ENCODE measurements at places on chromosomes 13 and 19.
A peak's percentile ranks its signal among the peaks of the same experiment; 100 is the strongest.

DNA sequence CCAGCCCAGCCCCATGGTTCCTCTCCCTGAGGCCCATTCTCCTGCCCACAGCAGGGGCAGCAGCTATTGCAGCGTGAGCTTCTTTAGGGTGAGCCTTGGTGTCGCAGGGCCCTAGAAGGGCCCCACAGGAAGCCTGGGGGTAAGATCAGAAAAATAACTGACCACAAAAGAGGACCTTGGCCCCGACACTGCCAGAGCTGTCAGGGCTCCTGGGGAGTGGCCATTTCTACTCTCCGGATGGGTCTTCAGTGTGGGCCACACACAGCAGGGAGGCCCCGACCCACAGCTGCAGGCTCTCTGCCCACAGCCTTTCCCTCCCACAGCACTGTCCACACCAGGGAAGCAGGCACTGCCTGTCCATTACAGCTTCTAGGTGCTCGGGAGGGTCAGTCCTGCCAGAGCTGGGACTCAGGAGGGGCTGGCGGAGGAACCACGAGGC is 3.5 kb upstream of the SIGLEC8 start:
- DNase-seq = no peak

DNA sequence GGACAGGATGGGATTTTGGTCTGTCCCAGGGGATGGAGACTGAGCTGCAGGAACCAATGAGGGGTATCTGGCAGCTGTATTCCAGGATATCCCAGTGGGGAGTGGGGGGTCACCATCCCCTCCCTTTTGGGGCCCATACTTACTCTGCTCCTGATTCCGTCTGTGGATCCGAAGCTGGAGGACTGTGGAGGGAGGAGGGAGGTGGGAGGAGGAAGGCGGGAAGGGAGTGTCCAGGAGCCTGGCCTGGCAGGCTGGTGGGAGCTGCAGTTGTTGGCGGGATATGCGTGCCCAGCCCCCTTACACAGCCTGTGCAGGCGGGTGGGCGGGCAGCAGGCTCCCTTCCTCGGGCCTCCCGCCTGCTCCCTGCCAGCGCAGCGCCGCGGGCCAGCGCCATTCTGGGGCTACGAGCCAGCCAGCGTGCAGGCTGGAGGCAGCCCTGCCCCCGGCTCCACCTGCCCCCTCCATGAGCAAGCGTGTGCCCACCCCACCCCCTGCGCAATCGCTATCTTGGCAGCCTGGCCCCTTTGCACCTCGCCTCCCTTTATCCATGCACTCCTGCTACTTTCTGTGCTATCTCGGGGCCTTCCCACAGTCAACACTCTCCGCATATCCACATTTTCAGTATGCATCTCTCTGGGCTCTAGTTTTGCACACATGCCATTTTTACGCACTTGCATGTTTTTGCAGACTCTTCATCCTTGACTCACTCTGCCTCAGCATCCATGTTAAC is 2.8 kb downstream of the MAMSTR start:
- DNase-seq = peak; percentile 60

- no peak for DNase-seq
Observed at GRCh38 chr19:1540365-1540925, 16.6 kb downstream of the PLK5 start.

- no peak for DNase-seq
Observed at GRCh38 chr19:39237200-39238184, 7.3 kb downstream of the IFNL3 start.

DNA sequence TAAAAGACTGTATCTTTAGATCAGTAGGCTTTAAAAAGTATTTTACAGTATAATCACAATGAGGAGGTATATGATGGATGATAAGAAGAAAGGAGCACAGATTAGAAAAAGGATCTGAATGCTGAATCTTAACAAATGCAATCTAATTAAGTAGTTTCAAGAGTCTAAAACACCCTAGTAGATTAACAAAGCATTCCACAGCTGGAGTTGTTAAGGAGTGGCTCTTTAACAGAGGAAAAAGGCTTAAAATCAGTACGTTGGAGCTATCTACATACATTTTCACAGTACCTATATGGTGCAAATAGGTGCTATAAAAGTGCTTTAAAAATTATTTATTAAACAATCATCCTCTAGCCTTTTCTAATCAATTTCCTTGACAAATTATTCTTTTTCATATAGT is 34.5 kb downstream of the TSC22D1 start:
- DNase-seq = no peak

GRCh38 chr13:67934617-67935330 is 704.6 kb upstream of the PCDH9 start:
- no peak for DNase-seq

- DNase-seq = no peak
Observed at GRCh38 chr13:93674337-93674755, 447.7 kb downstream of the GPC6 start.

- DNase-seq = no peak
Observed at GRCh38 chr19:19451429-19452242, 46.2 kb downstream of the GATAD2A start.

DNA sequence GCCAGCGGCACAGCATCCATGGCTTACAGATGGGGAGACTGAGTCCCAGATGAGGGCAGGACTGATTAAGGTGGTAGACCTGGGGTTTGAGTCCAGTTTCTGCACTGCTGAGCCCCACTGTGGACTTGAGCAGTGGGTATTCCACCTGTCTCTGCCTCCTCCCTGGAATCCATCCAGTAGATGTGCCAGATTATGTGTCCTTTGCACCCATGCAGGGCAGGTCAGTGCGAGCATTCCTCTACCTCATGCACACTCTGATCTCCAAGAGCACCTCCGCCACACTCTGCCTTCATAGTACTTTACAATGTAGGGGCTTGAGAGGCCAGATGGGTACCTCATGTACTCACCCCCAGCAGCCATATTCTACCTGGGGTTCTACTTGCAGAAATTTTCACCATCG is 10.0 kb downstream of the ZSCAN22 start:
- no peak for DNase-seq

DNA sequence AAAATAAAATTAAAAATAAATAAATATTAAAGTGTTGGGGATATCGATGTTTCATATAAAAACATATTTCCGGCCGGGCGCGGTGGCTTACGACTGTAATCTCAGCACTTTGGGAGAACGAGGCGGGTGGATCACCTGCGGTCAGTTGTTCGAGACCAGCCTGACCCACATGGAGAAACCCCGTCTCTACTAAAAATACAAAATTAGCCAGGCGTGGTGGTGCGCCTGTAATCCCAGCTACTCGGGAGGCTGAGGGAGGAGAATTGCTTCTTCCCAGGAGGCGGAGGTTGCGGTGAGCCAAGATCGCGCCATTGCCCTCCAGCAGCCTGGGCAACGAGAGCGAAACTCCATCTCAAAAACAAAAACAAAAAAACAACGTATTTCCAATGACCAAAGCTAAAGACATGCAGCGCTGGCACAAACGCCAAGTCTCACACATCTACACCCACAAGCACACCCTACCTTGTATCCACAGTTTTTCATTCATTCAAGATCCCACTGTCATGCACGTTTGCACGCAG is 907 bp downstream of the ZNF569 start:
- DNase-seq = no peak

- peak; percentile 71 for DNase-seq
Observed at GRCh38 chr19:3224346-3225168, at the start of gene CELF5. CELF5 (plus strand) TSS chr19:3224661; CDS start chr19:3224740, 79 bp downstream.

- DNase-seq = no peak
Observed at GRCh38 chr13:75050419-75051046, 431.4 kb downstream of the TBC1D4 start.

DNA sequence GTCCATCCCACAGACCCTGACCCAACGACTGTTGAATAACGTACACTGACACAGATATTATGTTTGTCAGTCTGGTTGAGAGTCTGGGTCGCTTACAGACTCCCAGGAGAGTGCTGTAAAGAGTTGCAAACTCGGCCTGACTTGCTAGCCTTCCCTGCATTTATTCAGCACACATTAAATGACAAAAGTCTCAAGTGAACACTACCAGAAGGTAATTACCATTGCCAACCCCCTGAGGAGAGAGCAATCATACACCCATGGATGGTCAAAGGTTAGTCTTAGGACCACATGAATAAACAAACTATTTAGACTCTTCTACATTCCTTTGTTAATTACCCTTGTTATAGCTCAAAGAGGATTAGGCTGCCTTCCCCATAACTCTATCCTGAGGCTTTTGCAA is 1048.6 kb downstream of the PCDH17 start:
- DNase-seq = no peak

DNA sequence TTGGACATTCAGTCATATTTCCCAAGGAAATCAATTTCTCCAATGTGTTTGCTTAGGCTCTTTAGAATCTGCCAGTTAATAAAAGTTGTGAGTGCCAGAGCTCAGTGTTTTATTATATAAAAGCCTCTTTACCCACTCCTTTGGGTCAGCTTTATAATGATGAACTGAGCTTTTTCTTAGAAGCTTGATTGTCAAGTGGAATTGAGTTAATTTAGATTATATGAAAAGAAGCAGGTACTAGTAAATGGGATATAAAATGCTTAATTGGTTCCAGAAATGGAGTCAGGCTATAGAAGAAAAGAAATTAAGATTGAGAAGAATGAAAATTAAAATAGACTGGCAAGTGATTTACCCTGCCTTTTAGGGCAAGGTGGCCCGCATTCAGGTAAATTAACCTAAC is 363.2 kb downstream of the SLITRK6 start:
- no peak for DNase-seq

GRCh38 chr19:55464662-55465054 is at the start of gene C19orf85:
C19orf85 (minus strand) TSS chr19:55464751; CDS start chr19:55464554, 197 bp downstream.
- no peak for DNase-seq

Data from mesothelial cell of epicardium (in vitro differentiated cells).